Activated T-helper 2 cell treated with anti-CD3 and anti-CD28 coated beads, Interferon-gamma antibody, Interleukin-2, Interleukin-4, amounts not matched to agents 10 μg/mL and 5 μg/mL and 100 μg/mL, durations not matched to agents 14 hours and 24 hours and 36 hours (primary cell): ENCODE measurements at places on chromosomes 3 and 15. TPM values are rescaled to one million over a fixed set of nuclear protein-coding genes. Genes with fewer than 3 reads are reported as not detected.

Gene GRK7
- not detected in 2 replicates for total RNA-seq

Gene TRANK1
- total RNA-seq, result 1.1 and 1.8 TPM in 2 replicates

Gene HDDC3
- 38.6 and 43.0 TPM in 2 replicates for total RNA-seq

Gene GOLGA6L7
- not detected in 2 replicates for total RNA-seq

Gene ZDHHC23
- 2.6 and 2.9 TPM in 2 replicates for total RNA-seq

Gene DET1
- 1.5 and 2.6 TPM in 2 replicates for total RNA-seq

Gene PTX3
- total RNA-seq, result not detected in 2 replicates

- peak; percentile 33 for DNase-seq
Observed at GRCh38 chr3:133038089-133038730, at the start of gene TMEM108. TSS of gene TMEM108 (plus strand) at chr3:133038391.

GRCh38 chr3:25335356-25335755 lies 92.7 kb upstream of the RARB start:
- DNase-seq, result no peak

DNA sequence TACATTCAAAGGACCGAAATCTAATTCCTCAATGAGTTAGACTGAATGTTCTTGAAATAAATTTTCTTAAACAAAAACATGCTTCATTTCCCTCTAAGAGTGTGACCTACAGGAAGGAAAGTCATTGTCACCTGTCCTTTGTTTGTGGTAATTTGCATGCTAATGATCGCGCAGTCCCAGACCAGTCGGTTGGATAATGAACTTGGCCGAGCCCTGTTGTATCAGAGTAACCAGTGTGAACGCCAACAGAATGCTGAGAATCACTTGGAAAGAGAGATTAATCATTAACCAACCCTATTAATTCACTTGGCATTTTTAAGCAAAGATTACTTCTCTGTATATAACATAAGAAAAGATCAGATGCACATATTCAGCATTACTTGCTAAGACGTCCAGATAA lies 8.1 kb upstream of the ARNT2 start:
- DNase-seq, result no peak

DNA sequence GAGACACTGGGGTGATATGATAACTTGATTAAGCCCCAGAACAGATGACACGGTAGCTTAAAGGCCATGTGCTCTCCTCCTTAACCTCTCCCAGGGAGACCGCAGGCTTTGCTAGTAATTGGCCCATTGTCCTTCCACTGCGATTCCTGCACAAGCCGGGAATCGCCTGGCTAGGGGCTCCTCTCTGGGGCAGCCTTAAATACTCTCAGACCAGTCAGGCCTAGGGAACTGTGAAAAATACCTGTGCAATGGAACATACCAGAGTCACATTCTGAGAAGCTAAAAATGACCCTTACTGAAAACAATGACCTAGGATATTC lies 56.3 kb downstream of the CPN2 start:
- no peak for DNase-seq

- DNase-seq, result no peak
Observed at GRCh38 chr15:66089049-66089448, 164.5 kb downstream of the MEGF11 start.

- DNase-seq, result no peak
Observed at GRCh38 chr3:26655231-26655630, 32.7 kb downstream of the LRRC3B start.

GRCh38 chr3:43011638-43012037 lies 32.5 kb downstream of the GASK1A start:
- no peak for DNase-seq

DNA sequence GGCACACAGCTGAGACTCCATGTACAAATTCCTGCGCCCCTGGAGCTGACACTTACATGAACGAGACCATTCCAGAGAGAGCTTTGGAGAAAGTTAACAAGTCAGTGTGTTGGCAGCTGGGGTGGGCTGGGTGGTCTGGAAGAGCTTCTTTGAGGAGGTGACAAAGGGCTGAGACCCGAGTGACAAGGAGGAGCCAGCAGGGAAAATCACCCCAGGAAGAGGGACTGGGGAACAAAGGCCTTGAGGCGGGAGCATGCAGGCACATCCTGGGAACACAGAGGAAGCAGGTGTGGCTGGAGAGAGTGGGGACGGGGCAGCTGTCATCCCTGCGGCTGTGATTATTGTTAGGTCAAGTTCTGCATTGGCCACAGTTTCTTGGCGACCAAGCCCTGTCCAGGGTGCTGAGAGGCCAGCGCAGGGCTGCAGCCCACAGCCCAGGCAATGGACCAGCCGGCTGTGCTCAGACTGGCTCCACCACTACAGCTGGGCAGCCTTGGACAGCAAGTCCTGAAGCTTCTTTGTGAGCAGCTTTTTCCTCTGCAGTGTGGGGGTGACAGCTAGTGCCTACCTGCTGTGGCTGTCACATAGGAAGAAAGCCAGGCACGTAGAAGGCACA lies 34.2 kb upstream of the PRR23E start:
- no peak for DNase-seq

- DNase-seq, result no peak
Observed at GRCh38 chr3:75110741-75111140, 496.3 kb upstream of the CNTN3 start.

DNA sequence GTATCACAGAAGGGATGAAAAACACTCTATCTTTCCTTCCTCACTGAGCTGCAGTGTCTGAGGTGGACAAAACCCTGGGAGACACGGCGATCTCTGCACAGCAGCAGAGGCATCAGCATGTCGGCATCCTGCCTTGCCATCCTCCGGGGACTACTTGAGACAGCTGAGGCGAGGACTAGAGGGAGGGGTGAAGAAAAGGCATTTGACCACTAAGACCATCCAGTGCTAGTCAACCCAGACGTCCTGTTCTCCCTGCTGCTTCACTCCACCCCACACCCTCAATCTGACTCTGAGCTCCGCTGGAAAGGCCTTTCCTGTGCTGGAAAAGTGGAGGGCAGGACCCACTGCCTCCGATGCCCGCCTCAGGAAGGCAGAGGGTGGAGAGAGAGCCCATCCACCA lies 67.3 kb downstream of the VGLL4 start:
- no peak for DNase-seq

DNA sequence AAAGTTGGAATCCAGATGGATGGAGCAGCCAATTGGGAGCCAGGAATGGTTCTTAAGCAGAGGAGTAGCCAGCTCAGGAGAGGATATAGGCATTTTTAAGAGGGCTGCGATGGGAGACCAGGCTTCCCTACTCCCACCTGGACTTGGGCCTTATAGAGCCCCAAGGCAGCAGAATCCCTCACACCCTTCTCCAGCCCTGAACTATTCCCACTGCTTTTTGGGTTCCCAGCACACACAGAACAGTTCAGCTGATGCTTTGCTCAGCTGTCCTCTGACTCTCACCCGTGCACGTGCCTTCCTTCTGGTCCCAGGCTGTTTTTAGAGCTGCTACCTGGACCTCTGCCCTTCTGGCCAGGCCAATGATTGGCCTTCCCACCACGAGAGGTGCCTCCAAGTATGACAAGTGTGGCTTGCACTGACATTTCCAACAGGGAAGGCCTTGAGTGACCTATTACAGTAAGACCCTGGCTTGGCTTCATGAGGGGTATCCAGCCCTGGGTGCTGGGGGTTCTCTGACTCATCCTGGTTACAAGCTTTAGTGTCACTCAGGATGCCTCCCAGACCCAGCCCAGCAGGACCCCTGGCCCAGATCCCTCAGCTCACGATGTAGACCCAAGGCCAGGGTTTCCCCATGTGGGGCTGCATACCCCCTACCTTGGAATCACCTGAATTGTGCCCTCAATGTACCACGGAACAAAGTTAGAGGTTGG lies 25.2 kb downstream of the NOX5 start:
- no peak for DNase-seq

DNA sequence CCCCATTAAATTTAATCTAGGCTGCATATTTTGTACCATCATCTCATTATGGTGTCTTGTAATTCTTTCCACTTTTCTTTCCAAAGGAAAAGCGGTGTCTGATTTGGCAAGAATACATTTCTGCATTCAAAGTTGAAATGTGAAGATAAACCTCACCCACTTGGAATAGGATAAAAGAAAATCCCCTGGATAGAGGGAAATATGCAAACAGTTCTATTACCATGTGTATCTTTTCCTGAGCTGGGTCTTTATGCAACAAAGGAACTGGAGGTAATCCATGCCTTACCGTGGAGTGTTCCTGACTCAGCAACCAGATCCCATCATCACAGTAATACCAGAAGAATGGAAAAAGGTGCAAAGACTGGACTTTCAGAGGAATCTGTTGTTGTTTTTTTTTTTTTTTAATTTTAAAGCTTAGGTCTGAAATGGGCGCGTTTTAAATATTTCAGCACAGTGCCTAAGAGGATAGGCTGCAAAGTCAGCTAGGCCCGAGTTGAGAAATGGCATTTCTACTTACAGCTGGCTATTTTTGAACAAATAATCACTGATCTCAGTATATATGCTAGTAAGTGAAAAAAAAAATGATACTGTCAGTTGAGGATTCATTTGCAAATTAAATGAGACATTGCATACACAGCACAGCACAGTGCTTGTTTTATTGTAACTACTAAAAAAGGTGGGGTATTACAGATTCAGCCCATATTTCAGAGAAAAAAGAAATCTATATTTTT lies 55.5 kb upstream of the ADAMTS9 start:
- DNase-seq, result no peak

GRCh38 chr3:45816544-45816943 lies 20.2 kb upstream of the SLC6A20 start:
- no peak for DNase-seq

DNA sequence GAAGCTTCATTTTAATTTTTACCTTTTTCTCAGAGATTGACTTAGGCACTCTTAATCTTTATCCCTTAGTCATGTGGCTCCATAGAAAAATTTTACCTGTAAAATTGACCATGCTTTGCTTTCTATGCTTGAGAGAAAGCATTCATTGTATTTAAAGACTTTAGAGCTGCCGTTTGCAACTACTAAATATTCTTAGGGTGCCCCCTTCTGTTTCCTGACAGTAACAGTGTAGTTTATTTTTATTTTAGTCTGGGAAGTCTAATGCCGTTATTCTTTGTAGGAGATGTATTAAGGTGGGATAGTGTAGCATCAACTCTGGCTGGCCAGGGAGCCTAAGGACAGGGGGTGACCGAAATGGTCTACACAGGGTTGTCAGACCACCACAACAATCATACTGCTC lies 84.5 kb upstream of the SYNPR start:
- DNase-seq, result no peak

GRCh38 chr3:141405591-141405990 lies 37.3 kb downstream of the ZBTB38 start:
- DNase-seq, result no peak

DNA sequence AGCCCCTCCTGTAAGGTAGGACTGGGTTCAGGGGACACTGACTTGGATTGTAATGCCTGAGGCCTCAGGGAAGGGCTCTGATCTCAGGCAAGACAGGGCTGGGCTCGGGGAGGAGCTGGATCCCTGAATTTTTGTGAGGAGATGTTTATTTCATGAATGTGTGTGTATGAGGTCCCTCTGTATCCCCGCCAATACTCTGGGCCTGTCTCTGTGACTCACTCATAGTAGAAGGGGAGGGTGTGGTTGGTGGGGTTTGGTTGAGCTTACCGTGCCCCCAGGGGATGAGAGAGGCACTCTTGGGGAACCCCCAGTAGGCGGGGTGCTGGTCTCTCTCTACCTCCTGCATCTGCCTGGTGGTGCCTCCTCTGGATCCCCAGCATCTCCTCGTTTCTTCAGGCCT lies 28.1 kb downstream of the RPSA start:
- no peak for DNase-seq

DNA sequence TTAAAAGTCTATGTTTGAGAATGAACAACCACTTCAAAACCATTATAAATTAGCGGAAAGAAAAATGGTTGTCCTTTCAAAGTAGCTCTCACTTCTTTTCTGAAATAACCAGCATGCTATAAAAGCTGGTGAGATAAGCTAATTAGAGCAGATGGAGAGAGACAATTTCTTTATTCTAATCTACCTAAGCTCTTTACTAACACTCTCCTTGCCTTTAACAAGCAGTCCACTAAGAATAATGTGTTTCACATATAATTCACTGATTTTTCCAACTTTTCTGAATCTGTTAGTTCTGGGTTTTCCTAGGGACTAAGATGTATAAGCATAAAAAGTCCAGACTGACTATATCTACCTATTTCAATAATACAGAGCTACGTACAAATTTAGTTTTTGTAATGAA lies at the start of gene IMPG2:
Gene IMPG2 (minus strand): TSS at position 101 of the 400 bp plus-strand sequence. CDS start 203 bp downstream, outside the sequence.
- DNase-seq, result no peak

DNA sequence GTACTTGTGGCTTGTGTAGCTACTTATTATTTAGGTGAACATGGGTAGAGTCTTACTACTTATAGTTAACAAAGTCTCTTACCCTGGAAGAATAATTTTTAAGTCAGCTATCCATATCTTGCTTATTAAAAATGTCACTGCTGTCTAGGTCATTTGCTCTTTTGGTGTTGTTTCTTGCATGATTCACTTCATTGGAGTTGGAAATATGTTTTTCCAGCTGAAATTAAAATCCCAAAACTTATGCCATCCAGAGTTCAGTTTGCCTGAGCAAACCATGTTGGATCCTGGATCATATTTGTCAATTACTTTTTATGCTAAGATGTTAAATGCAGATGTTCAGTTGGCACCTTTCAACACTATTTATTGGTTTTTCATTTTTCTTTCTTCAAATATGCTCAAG lies 421.0 kb upstream of the RBMS3 start:
- DNase-seq, result no peak

GRCh38 chr15:55937040-55937439 lies 56.4 kb downstream of the NEDD4 start:
- DNase-seq, result no peak

GRCh38 chr15:85690561-85691231 lies 104.0 kb downstream of the KLHL25 start:
- DNase-seq, result peak; percentile 43

DNA sequence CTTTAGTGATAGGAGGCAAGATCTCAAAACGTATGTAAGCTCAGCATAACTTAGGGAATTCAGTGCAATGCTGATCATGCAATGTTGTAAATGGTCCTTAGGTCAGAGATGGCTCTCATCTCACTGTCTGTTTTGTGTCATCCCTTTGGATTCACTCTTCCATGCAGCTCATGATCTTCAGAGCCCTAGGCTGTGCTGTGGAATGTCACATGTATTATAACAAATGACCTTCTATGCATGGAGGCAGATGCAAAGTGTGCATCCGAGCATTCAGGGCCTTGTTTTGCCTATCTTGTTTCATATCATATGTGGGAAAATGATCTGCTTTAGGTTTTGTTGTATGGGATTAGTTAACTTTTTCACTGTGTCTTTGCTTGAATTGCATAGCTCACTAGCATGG lies 40.5 kb upstream of the PDZRN3 start:
- no peak for DNase-seq

DNA sequence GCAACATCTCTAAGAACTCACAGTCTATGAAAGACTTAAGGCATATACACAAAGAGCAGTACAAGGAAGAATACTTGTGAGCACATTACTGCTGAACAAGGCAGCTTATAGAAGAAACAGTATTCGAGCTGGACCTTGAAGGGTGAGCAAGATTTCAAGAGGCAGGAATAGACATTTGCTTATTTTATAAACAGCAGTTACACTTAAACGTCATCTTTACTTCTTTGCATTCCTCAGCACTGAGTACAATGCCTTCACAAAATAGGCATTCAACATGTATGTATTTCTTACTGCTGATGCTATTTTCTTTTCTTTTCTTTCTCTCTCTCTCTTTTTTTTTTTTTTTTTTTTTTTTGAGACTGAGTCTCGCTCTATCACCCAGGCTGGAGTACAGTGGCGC lies 205.8 kb downstream of the ZIC4 start:
- no peak for DNase-seq
